Fibroblast of skin of right biceps (primary cell): ENCODE measurements at places on chromosomes 11 and 22.

DNA sequence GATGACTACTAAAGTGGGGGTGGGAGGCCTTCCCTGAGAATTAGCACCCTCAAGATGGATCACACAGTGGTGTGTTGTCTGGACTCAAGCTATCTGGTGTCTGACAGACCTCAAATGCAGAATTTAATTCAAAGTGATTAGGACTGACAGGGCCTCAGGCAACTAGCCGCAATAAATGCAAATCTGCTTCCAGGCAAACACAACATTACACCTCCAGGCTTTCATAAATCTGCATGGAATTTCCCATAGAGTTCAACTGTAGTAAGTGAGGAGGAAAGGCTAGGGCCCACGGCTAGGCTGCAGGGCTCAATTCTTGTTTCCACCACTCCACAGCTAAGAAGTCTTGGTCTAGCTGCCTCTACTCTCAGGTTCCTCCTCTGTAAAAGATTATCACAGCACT, 331.4 kb downstream of the LARGE1 start:
- no peak for DNase-seq

- no peak for DNase-seq
Measured at GRCh38 chr11:60783911-60784310, 1.2 kb upstream of the MS4A10 start.

GRCh38 chr22:49812838-49813237, 14.8 kb downstream of the BRD1 start:
- DNase-seq, result no peak

DNA sequence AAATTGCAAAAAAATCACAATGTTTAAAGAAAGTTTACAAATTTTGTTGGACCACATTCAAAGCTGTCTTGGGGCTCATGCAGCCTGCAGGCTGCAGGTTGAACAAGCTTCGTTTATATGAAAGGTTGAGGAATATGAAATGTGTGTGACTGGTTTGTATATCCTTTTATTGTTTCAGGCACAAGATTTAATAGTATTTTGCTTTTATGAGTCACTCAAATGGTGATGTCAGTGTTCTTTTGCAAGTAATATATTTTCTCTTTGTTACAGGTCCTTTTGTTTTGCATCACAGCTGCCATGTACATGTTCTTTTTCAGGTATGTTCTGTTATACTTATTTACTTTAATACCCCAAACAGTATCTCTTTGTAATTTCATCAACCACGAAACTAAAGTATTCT, 198.6 kb downstream of the TMEM135 start:
- no peak for DNase-seq

GRCh38 chr22:42500161-42500835, 19.3 kb downstream of the RRP7A start:
- DNase-seq, result peak; percentile 69

DNA sequence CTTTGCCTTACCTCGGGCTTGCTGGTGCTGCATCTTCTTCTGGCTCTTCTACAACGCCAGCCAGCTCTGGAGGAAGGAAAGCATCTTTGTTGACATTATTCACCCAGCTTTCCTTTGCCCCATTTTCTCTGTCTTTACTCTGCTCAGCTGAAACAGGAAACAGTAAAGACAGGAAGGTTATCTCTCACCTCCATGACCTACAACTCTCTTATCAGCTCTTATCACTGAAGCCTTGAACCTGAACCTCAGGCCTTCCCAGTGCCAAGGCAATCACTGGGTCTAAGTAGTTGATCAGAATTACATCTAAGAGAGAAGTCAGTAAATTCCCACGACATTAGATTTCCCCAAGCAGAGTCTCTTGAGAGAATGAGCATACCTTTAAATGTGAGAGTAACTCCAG, 59.6 kb upstream of the CCDC89 start:
- DNase-seq, result no peak

- DNase-seq, result no peak
Measured at GRCh38 chr11:2123628-2123960, 15.6 kb downstream of the IGF2 start.

GRCh38 chr11:15471048-15471894, 356.5 kb downstream of the INSC start:
- DNase-seq, result no peak

DNA sequence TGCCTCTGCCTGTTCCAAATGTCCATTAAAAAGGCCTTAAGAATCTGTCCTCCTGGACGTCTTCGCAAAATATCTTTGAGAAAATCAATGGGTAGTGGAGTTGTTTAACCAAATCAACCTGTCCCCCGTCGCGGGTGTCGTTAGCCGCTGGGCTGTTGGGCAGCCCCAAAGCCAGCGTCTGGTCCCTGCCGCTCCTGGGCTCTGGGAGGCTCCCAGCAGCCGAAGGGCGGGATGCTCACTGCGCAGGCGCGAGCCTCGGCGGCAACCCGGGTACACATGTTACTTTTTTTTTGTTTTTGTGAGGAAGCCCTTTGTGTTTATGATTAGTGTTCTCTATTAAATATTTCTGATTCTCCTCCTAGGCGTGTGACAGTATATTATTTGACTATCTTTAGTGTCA, 12.6 kb downstream of the MMP10 start:
- no peak for DNase-seq

- DNase-seq, result no peak
Measured at GRCh38 chr11:61338783-61339489, 5.9 kb downstream of the TKFC start.

GRCh38 chr11:12066056-12066798, 44.2 kb upstream of the MICAL2 start:
- DNase-seq, result peak; percentile 96

DNA sequence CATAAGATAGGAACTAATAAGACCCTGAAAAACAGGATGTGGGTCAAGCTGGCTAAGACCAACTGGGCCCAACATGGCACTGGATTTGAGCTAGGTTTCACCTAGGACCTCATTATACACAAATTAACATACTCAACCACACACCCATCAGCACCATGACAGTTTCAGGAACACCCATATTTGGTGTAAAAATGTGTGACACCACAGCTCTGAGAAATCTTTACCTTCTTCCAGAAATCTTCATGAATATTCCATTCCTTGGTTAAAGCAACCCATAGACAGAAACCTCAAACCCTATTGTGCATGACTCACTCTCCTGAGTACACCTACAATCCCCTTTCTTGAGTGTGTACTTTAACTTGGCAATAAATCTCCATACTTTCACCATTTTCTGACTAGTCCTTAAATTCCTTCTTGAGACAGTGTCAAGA, 378.8 kb downstream of the DYNC2H1 start:
- peak; percentile 69 for DNase-seq

- DNase-seq, result no peak
Measured at GRCh38 chr11:134386945-134387344, 25.1 kb downstream of the B3GAT1 start.

DNA sequence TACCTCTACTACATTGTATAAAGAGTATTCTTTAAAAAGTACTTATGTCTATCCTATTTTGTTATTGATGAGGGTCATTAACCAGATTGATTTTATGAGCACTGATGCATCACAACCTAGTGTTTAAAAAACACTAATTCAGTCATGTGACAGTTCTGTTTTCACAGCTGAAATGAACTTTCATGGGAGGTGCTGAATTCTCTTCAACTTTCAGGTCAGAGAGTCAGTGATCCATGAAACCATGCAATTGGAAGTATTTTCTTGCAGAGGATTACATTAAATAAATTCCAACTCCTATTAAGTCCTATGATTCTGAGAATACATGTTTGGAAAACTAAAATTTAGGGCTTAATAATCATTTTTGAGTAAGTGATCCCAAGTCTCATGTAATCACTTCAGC, 889.4 kb downstream of the KCNA4 start:
- no peak for DNase-seq

GRCh38 chr22:27564806-27565205, 236.8 kb downstream of the MN1 start:
- no peak for DNase-seq

GRCh38 chr22:46862418-46863324, 100.2 kb downstream of the TBC1D22A start:
- DNase-seq, result no peak

GRCh38 chr11:119258983-119259382, 52.8 kb downstream of the CBL start:
- no peak for DNase-seq

DNA sequence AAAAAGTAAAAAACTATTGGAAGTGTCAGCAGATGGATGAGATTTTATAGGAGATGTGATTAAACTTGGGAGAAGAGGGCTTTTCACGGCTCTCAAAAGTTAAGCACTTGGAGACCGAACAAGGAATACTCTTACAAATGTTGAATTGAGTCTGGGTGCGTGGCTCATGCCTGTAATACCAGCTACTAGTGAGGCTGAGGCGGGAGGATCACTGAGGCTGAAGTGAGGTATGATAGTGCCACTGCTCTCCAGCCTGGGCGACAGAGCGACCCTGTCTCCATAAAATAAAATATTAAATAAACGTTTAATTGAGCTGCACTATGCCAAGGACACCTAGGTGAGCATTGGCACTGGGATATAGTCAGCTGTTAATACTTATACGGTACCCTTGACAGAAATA, 1.9 kb downstream of the CEP57 start:
- no peak for DNase-seq

- DNase-seq, result no peak
Measured at GRCh38 chr11:133842053-133842452, 3.3 kb downstream of the SPATA19 start.

DNA sequence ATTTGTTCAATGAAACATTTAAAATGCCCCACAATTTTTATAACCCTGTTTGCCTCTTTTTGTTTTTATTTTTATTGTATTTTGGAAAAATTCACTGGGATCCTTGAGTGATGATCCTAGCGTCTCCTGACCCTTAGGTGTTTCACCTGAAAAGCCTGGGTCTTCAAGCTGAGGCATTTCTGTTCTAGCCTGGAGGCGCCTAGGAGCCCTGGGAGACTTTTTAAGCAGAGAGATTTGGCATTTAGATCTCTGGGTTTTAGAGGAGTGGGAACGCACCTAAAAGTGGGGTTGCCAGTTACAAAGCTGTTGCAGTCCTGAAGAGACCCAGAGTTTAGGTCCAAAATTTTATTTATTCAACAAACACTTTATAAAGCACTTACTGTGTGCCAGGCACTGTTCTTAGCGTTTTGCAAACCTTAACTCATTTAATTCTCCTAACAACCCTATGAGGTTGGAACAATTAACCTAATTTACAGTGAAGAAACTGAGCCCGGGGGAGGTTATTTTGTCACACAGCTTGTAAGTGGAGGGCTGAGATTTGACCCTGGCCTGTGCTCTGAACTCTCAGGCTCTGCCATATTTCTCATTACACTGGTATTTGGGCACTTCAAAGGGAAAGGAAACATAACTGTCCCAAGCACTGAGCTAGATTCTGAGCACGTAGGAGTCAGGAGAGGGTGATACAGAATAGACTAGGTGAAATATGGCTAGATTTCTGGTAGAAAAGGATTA, 834 bp upstream of the FADS1 start:
- no peak for DNase-seq

DNA sequence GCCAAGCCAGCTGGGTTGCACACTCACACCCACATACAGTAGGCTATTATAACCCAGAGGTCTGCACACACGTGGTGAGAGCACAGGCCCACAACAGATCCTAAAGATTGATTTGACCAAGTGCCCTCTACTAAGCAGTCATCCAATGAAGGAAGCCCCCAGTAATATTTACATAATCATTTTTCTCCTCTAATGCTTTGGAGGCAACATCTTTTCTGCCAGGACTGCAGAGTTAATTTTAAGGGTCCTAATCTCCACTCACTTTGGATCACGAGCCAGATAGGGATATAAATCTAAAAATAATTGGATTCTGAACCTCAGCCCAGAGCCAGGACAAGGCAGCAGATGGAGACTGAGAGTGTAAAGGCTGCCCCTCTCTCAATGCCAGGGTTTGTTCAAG, 49.1 kb upstream of the MTNR1B start:
- DNase-seq, result no peak

GRCh38 chr22:29772170-29772641, 5.0 kb downstream of the UQCR10 start:
- DNase-seq, result peak; percentile 58

- no peak for DNase-seq
Measured at GRCh38 chr22:16699326-16699725, 106.7 kb upstream of the CCT8L2 start.

DNA sequence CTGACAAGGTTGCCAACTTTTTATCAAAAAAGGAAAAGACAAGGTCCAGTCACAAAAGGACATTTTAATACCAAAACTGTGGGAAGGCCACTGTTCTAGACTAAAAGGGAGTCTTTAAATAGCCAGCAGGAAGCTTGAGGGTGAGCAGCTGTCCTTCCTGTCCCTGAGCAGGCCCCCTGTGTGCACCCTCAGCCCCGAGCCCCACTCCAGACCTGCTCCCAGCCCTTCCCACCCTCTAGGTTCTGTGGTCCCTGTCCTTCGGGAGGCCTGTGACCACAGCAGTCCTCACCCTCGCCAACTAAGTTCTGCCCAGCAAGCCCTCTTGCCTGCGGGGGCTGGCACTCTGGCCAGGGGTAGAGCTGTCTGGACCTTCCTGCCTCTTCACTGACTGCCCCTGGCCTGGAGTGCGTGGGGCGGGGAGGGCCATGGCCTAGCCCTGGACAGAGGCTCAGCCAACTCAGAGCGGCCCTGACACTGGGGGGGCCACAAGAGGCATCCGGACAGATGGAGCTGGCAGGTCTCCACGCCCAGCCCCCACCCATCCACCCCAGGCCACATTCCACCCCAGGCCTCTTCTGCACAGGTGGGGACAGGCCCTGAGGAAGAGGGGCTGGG, 1.6 kb upstream of the PLXNB2 start:
- DNase-seq, result no peak

DNA sequence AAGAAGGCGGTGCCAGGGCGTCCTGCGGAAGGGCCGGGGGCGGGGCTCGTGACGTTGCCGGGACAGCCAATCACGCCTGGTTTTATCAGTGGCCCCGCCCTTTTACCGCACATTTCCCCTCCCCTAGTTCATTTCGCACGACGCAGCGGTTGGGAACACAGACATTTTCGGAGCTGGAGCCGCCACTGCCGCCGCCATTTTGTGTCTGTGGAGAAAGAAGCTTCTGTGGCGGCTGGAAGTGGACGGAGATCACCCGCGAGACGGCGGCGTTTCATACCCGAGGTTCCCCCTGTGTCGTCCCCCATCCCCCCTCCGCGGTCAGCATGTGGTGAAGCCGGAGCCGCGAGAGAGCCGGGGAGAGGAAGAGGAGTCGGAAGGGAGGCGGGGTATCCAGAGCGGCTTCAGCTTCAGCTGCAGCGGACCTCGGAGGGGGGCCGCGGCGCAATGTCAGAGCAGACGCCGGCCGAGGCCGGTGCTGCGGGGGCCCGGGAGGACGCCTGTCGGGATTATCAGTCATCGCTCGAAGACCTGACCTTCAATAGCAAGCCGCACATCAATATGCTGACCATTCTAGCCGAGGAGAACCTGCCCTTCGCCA, at the start of gene PCF11:
TSS of gene PCF11 (plus strand) at position 136 of the 598 bp plus-strand sequence. CDS start at position 445, 309 bp downstream.
- no peak for DNase-seq

DNA sequence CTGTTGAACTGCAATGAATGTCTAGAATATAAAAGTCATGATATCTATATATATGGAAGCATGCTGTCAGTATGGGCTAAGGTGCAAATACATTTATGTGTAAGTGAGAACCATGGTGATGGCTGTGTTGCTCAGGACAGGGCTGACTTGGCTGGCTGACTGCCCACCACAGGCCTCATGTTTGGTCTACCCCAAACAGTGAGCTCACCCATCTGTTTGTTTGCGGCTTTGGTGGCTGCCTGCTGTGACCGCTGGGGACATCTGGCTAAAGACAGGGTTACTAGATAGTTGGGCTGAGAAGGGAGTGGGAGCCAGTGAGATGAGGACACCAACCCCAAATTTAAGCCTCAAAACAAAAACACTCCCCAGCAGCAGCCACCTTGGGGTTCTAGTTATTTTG, 6.3 kb downstream of the CD44 start:
- peak; percentile 54 for DNase-seq
